Suppressor macrophage treated with lipopolysaccharide for 4 hours (primary cell): ENCODE measurements at places on chromosomes 1 and 21.

GRCh38 chr1:232620356-232620969 lies 9.5 kb downstream of the SIPA1L2 start:
- peak; percentile 65 for DNase-seq

DNA sequence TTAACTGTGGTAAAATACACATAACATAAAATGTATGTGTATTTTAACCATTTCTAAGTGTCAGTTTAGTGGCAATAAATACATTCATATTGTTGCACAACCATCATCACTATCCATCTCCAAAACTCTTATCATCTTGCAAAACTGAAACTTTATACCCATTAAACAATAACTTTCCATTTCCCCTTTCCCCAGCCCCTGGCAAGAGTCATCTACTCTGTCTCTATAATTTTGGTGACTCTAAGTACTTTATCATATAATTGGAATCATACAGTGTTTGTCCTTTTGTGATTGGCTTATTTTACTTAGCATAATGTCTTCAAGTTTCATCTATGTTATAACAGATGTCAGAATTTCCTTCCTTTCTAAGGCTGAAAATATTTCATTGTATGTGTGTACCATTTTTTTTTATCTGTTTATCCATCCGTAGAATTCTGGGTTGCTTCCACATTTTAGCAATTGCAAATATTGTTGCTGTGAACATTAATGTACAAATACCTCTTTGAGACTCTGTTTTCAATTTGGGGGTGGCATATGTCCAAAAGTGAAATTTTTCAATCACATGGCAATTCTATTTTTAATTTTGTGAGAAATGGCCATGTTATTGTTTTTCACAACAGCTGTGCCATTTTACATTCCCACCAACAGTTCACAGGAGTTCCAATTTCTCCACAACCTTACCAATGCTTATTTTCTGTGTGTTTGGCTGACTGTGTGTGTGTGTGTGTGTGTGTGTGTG lies 153.9 kb upstream of the GORAB start:
- DNase-seq: no peak

DNA sequence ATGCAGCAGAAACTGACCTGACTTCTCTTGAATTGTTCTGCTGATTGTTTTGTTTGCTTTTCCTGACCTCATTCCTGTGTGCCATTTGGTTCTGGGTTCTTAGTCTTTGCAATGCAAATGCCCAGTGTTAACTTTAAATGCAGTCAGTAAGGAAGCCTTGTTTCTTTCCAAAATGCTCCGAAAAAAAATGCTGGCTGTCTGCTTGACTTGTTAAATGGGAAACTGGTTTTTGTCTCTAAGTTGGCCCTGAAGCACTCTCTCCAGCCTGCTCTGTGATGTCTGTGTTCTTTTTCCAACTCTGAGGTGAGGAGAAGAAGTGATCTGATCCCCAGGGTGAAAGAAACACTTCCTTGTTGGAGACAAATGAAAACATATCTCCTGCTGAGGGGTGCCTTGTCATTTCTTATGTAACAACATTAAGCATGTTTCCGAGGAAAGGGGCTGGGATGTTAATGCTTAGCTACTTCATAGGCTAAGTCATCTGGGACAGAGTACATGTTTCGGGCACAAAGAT lies 256.3 kb upstream of the ADGRL4 start:
- DNase-seq: no peak

DNA sequence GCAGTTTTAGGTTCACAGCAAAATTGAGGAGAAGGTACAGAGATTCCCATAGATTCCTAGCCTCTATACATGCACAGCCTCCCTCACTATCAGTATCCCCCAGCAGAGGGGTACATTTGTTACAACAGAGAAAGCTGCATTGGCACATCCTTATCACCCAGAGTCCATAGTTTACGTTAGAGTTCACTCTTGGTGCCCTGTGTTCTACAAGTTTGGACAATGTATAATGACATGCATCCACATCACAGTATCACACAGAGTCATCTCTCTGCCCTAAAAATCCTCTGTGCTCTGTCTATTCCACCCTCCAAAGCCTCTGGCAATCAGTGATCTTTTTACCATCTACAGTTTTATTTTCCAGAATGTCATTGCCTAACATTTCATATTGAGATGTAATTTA lies 22.3 kb upstream of the RGS16 start:
- DNase-seq: no peak

DNA sequence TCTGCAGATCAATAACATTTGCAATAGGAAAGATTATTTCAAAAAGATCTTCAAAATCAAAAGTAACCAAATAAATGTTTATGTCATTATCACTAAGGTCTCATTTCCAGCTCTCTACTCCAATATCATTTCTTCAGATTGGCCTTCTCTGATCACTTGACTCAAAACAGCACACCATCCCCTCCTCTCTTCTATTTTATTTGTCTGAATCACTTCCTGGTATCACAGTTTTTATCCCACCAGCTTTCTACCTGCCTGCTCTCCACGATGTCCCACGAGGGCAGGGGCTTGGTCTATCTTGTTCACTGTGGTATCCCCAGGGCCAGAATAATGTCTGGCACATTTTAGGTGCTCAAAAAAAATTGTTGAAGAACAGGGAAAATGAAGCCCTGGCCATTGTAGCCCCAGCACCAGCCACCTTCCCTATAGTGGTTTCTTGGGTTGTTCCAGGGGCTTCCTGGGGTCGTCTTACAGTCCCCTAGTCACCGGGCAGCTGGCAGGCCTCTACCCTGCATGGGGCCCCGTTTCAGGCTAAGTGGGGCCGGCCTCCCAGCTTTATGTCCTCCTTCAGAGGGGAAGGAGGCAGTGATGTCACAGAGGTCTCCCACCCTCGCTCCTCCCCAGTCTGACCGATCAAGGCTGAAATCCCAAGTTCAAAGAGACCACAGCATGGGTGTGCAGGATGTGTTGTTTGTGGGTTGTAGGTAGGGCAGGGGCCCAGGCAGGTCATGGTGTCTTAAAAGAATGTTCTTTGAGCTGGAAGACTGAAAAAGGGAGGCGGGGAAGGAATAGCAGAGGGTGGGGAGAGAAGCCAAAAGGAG lies 3.5 kb upstream of the PADI1 start:
- no peak for DNase-seq

DNA sequence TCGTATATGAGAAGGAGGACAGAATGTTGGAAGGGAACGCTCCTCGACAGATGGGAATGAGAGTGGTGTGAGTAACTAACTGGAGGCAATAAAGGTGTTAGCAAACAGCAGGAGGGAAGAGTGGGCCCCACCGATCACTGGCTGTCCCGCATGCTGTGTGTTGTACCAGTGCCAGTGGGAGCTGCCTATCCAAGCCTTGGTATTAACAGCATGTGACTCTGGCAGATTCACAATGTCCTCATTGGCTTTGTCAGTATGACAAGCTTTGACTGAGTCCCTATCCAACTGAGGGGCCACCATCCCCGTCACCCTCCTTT lies 188.3 kb downstream of the NRIP1 start:
- no peak for DNase-seq

DNA sequence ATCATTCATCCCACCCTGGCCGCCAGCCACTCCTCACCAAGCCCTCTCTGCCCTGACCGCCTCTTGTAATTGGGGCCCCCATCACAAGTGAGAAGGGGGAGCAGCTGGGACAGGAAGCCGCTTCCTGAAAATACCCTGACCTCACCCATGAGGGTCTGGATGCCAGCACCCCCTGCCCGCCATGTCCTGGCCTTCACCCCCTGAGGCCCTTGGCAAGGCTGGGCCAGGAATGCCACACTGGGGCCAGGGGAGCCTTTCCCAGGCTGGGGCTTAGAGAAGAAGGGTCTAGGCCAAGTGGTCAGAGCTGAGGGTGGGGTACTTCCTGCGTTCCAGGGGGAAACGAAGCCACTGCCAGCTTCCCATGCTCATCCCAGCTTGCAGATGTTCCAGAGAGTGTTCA lies 60.5 kb downstream of the TAS1R2 start:
- DNase-seq: no peak

DNA sequence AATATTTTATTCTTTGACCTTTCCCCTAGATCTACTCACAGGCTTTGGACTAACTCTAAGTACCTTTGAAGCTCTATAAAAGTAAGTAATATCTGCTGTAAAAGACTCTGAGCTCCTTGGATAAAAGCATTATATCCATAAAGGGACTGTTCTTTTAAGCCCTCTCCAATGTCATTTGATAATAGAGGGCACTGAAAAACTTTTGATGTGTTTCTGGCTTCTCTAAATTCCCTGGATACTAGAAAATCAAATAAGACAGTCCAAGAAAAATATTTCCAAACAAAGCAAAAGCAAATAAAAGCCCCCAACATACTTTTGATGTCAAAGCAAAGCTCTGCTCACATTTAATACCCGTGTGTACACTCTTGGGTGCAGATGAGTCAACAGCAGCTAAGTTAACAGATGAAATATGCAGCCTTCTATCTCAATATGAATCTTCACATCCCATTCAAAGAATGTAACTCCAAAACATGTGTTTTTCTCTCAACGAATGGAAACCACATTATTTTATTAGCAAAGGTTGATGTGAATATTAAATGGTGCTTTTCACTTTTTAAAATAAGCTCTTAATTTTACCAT lies 230.3 kb downstream of the CENPF start:
- DNase-seq: no peak

- DNase-seq: no peak
These were observed 59.6 kb downstream of the FOXO6 start for GRCh38 chr1:41420860-41421259.

DNA sequence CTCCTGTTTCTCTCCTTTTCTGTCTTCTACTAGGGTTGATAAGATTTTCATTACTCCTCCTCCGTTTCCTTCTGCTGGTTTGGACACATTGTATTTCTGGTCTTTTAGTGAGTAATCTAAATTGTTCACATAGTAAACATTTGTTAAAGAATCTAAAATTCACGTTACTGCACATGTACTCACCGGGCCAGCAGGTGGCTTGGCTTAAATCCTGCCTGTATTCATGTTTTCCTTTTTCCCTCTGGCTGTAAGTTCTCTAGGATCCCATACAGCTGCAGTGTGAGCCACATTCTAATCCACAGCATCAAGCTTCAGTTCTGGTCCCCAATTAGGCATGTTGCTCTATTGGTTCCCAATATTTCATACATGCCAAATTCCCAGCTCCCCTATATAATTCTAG lies 958.3 kb downstream of the ADGRL2 start:
- DNase-seq: no peak

GRCh38 chr1:21100481-21100921 lies 76.2 kb downstream of the EIF4G3 start:
- DNase-seq: peak; percentile 74

DNA sequence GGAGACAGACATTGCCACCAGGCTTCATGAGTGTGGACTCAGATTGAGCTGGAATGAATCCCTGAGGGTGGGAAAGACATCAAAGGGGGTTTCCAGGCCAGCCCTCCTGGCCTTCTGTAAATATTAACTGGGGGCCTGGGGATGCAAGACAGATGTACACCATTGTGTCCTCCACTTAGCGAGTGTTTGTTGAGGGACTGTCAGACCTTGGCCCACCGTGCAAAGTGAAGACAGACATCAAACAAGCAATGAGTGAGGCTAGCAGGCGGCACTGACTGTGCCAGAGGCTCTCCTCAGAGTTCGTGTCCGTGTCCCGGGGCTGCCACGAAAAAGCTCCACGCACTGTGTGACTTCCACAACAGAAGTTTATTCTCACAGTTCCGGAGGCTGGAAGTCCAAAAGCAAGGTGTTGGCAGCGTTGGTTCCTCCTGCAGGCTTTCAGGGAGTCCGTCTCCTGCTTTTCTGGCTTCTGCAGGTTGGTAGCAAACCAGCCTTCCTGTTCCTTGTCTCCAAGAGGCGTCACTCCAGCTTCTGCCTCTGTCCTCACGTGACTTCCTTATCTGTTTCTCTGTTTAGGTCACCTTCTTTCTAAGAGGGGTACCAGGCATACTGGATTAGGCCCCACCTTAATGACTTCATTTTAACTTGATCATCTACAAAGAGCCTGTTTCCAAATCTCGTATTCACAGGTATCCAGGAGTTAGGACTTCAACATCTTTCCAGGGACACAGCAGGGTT lies 59.1 kb downstream of the DISP3 start:
- no peak for DNase-seq

- DNase-seq: no peak
These were observed 3.2 kb upstream of the LHX8 start for GRCh38 chr1:75130865-75131564.

DNA sequence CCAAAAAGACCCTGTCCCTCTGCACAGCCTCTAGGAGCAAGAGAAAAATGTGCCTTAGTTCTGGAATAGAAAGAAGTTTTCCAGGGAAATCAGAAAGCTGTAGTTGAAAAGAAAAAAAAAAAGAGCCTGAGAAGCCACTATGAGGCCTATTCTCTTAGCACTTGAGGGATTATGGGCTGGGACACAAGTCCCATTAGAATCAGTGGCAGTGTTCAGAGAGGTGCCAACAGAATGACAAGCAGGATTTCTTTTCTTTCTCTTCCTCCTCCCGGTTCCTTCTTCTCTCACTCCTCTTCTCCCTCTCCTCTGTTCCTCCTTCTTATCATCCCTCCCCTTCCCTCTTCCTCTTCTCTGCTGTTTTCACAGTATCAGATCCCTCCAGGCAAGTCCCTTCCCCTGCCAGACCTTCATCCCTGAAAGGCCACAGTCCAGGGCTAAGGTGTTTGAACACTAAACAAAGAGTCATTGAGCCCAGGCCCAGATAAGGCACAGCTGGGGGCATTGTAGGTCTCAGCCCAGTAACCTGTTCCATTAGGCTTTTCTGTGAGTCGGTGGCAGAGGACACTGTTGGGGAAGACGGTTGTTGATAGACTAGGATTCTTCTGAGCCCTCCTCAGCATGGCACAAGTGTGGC lies 64.7 kb upstream of the LPGAT1 start:
- DNase-seq: no peak

DNA sequence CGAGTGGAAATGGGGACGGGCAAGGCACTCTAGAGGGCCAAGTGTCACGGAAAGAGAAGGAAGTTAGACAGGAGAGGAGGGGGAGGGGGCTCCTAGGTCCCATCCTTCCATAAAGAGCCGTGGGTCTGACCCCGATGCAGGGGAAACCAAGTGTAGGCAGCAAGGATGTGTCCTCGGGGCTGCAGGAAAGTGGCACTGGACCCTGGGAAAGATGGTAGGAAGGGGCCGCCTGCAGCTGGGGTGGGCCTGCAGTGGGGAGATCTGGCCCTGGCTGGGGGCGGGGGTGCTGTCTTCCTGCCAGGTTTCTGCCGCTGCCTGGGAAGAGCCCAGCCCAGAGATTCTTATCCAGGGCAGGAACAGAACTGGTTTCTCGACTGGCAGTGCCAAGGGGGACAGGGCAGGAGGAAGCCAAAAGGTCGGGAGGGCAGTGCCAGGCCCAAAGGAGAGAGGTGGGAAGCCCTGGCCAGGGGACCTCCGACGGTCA lies 12.9 kb downstream of the CRABP2 start:
- no peak for DNase-seq

- peak; percentile 64 for DNase-seq
These were observed 11.8 kb upstream of the ZFP69B start for GRCh38 chr1:40438391-40439015.

DNA sequence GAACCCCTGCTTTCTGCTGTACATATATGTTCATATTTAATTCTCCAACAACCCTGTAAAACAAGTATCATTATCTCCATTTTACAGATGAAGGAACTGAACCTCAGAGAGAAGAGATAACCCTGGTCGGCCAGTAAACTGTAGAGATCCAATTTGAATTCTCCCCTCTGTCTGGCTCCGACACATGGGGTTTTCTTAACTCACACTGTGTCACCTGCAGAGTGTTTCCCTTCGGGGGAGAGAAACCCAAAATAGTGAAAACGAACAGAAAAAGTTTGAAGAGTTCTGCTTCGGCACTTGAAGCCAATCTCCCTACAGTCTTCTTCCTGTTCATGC lies 17.4 kb upstream of the BCAR3 start:
- DNase-seq: no peak

- DNase-seq: no peak
These were observed 4.2 kb upstream of the CCDC28B start for GRCh38 chr1:32195972-32196823.
